ENCODE measurements at places on chromosomes 6 and 20.

GRCh38 chr6:7897461-7898192 lies 13.0 kb downstream of the TXNDC5 start:
- peaks cover 61% of the 10 kb centered on the region for H3K36me3 ChIP-seq
- H3K27me3 ChIP-seq, result no peaks in the 10 kb centered on the region
- no peak overlapping the region for H3K4me3 ChIP-seq
- no peak overlapping the region for H3K27ac ChIP-seq

DNA sequence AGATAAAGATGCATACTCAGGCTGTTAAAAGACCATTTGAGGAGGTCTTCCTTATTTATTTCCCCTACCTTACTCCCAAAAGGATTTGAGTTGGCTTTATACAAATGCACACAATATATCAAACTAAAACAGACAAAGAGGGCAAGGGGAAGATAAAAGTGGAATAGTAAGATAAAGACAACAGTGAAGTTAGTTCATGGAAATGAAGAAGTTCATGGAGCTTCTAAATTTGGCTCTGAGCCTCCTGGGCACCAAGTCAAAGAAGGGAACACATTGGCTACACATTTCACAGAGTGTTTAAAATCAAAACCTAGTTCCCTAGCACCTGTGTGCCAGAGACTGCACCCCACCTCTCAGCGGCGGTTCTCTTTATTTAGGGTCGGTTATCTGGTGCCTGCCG lies 25.8 kb upstream of the ARMC2 start:
- DNase-seq, result no peak
- H3K27me3 ChIP-seq, result peaks cover 2% of the 10 kb centered on the region
- no peak overlapping the region for H3K4me3 ChIP-seq
- peaks cover 2% of the 10 kb centered on the region for H3K36me3 ChIP-seq
- H3K4me1 ChIP-seq, result no peaks in the 10 kb centered on the region

- no peak for DNase-seq
- H3K4me3 ChIP-seq, result no peak overlapping the region
- H3K4me1 ChIP-seq, result no peaks in the 10 kb centered on the region
- peaks cover 12% of the 10 kb centered on the region for H3K27me3 ChIP-seq
- no peaks in the 10 kb centered on the region for H3K36me3 ChIP-seq
- no peak overlapping the region for H3K27ac ChIP-seq
These were observed 70.2 kb upstream of the ZFP64 start for GRCh38 chr20:52261792-52262191.

DNA sequence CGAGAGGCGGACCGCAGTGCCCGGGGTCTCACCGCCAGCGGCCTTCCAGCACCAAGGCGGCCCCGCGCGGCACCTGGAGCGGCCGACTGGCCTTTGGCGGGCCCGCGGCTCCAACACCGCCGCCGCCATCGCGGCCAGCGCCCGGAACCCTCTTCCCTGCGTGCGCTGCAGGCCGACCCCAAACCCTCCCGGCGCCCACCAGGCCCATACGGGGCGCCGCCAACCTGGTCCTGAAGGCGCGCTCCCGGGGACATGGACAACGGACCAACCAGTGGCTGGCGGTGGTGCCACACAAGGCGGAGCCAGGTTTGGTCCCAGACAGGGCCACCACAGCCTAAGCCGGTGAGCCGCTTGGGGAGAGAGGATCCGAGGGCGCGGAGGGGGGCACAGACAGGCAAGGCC lies 1514.8 kb upstream of the DEFB115 start:
- H3K4me3 ChIP-seq, result peak overlapping the region; percentile 67
- no peaks in the 10 kb centered on the region for H3K4me1 ChIP-seq
- H3K36me3 ChIP-seq, result peaks cover 4% of the 10 kb centered on the region
- H3K27ac ChIP-seq, result no peak overlapping the region

DNA sequence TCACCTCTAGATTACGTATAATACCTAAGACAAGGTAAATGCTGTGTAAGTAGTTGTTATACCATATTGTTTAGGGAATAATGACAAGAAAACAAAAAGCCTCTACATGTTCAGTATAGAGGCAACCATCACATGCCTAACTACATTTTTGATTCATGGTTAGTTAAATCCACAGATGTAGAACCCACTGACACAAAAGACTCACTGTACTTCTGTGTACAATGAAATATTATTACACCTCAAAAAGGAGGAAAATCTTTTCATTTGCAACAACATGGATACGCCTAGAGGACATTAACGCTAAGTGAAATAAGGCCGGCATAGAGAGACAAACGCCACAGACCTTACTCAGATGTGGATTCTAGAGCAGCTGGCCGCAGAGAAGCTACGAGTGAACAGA lies 50.5 kb downstream of the NINL start:
- H3K4me3 ChIP-seq, result no peak overlapping the region
- no peak overlapping the region for H3K27ac ChIP-seq
- H3K27me3 ChIP-seq, result no peaks in the 10 kb centered on the region
- no peaks in the 10 kb centered on the region for H3K36me3 ChIP-seq
- DNase-seq, result no peak

GRCh38 chr6:137692806-137693205 lies 174.3 kb upstream of the TNFAIP3 start:
- H3K4me1 ChIP-seq, result peaks cover 22% of the 10 kb centered on the region
- peaks cover 7% of the 10 kb centered on the region for H3K27me3 ChIP-seq
- H3K36me3 ChIP-seq, result no peaks in the 10 kb centered on the region
- H3K4me3 ChIP-seq, result no peak overlapping the region

DNA sequence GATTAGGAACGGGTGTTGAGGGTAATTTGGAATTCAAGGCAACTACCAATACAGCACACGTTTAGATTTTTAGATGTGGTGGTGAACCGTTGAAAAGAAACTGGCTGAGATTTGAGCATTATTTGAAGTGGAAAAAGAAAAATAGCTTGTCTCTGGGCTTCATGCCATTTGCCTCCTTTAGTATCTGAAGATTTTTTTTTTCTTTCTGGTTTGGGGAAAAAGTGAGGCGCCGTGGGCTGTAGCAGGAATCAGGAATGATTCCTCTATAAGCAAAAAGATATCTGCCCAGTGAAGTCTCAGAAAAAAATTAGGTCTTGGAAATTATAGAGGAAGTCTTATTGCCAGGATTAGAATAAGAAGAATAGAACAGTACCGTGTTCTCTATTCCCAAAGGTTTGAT lies 88.5 kb downstream of the RPS12 start:
- DNase-seq, result no peak
- H3K27ac ChIP-seq, result no peak overlapping the region
- peaks cover 4% of the 10 kb centered on the region for H3K27me3 ChIP-seq
- no peaks in the 10 kb centered on the region for H3K36me3 ChIP-seq
- H3K4me1 ChIP-seq, result no peaks in the 10 kb centered on the region

DNA sequence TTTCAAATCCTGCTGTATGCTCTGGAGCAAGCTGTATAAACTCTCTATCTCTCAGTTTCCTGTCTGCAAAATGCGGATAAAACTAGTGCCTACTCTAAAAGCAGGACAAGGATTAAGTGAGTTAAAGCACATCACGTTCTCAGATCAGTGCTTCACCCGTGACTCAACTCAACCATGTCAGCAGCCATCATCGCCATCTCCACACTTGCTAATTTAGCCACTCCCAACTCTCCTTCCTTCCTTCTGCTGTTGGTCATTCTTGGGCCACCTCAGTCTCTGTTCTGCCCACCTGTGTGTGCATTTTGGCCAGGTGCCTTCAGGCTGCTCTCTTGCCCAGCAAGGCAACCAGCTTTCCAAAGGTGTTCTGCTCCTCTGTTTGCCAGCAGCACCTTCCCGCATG lies 260.0 kb upstream of the CDYL start:
- no peak overlapping the region for H3K4me3 ChIP-seq
- H3K4me1 ChIP-seq, result no peaks in the 10 kb centered on the region
- H3K27ac ChIP-seq, result no peak overlapping the region
- H3K27me3 ChIP-seq, result peaks cover 7% of the 10 kb centered on the region

DNA sequence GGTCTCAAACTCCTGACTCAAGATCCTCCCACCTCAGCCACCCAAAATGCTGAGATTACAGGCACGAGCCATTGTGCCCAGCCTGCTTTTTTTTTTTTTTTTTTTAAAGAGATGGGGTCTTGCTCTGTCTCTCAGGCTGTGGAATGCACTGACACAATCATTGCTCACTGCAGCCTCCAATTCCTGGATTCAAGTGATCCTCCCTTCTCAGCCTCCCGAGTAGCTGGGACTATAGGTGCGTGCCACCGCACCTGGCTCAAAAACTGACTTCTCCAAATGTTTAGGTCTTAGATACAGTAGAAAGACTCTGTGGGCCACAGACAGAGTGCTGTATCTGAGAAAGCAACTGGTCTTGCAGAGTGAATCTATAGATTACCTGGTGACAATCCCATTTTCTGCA lies 31.1 kb upstream of the SLC4A11 start:
- H3K27ac ChIP-seq, result no peak overlapping the region
- H3K4me3 ChIP-seq, result no peak overlapping the region
- no peaks in the 10 kb centered on the region for H3K27me3 ChIP-seq
- no peak for DNase-seq
- no peaks in the 10 kb centered on the region for H3K4me1 ChIP-seq

- H3K4me1 ChIP-seq, result peaks cover 18% of the 10 kb centered on the region
- peak; percentile 19 for DNase-seq
- H3K36me3 ChIP-seq, result no peaks in the 10 kb centered on the region
- peak overlapping the region; percentile 67 for H3K4me3 ChIP-seq
These were observed 734 bp downstream of the TPBG start for GRCh38 chr6:82364087-82365015.

- no peak overlapping the region for H3K4me3 ChIP-seq
- DNase-seq, result no peak
- no peaks in the 10 kb centered on the region for H3K36me3 ChIP-seq
- H3K4me1 ChIP-seq, result no peaks in the 10 kb centered on the region
- H3K27ac ChIP-seq, result no peak overlapping the region
- no peaks in the 10 kb centered on the region for H3K27me3 ChIP-seq
These were observed 41.8 kb downstream of the KIF16B start for GRCh38 chr20:16531485-16531884.

DNA sequence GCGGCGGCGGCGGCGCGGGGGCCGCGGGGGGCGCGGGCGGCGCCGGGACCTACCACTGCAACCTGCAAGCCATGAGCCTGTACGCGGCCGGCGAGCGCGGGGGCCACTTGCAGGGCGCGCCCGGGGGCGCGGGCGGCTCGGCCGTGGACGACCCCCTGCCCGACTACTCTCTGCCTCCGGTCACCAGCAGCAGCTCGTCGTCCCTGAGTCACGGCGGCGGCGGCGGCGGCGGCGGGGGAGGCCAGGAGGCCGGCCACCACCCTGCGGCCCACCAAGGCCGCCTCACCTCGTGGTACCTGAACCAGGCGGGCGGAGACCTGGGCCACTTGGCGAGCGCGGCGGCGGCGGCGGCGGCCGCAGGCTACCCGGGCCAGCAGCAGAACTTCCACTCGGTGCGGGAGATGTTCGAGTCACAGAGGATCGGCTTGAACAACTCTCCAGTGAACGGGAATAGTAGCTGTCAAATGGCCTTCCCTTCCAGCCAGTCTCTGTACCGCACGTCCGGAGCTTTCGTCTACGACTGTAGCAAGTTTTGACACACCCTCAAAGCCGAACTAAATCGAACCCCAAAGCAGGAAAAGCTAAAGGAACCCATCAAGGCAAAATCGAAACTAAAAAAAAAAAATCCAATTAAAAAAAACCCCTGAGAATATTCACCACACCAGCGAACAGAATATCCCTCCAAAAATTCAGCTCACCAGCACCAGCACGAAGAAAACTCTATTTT lies 2.0 kb downstream of the FOXC1 start:
- H3K27ac ChIP-seq, result no peak overlapping the region
- DNase-seq, result peak; percentile 20
- peaks cover 57% of the 10 kb centered on the region for H3K27me3 ChIP-seq
- H3K4me1 ChIP-seq, result peaks cover 30% of the 10 kb centered on the region
- peak overlapping the region; percentile 58 for H3K4me3 ChIP-seq

- no peaks in the 10 kb centered on the region for H3K4me1 ChIP-seq
- H3K27me3 ChIP-seq, result peaks cover 6% of the 10 kb centered on the region
- DNase-seq, result no peak
- H3K27ac ChIP-seq, result no peak overlapping the region
- H3K36me3 ChIP-seq, result no peaks in the 10 kb centered on the region
- no peak overlapping the region for H3K4me3 ChIP-seq
These were observed 113.7 kb upstream of the BCLAF1 start for GRCh38 chr6:136403110-136403980.

GRCh38 chr20:4780245-4780644 lies 58.5 kb downstream of the PRND start:
- no peak overlapping the region for H3K4me3 ChIP-seq
- H3K27me3 ChIP-seq, result no peaks in the 10 kb centered on the region
- peaks cover 11% of the 10 kb centered on the region for H3K36me3 ChIP-seq
- DNase-seq, result no peak

DNA sequence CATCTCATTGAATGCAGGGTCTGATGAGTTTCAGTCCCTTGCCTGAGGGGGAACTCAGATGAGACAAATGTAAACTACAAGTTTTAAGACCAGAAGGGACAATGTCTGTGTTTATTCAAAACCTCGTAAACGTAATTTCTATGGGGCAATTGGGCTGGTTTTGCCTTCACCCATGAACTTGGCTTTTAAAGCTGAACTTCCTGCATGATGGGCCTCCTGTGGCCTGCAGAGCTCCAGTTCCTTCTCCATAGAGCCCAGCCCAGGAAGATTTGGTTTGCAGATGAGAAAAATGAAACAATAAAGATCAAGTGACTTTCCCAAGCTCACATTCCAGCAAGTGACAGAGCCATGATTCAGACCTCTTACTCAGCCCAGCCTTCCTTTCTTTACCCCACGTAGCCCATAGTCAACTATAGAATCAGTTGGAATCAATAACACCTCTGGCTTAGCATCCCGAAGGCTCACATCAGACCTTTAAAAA lies 612.3 kb downstream of the UTRN start:
- H3K4me1 ChIP-seq, result peaks cover 5% of the 10 kb centered on the region
- no peak overlapping the region for H3K27ac ChIP-seq
- no peaks in the 10 kb centered on the region for H3K36me3 ChIP-seq

- H3K4me1 ChIP-seq, result no peaks in the 10 kb centered on the region
- H3K4me3 ChIP-seq, result no peak overlapping the region
- H3K27ac ChIP-seq, result no peak overlapping the region
- no peaks in the 10 kb centered on the region for H3K36me3 ChIP-seq
- H3K27me3 ChIP-seq, result no peaks in the 10 kb centered on the region
These were observed 485.4 kb upstream of the MANEA start for GRCh38 chr6:95091823-95092436.

GRCh38 chr6:62296541-62296940 lies 10.5 kb upstream of the KHDRBS2 start:
- no peaks in the 10 kb centered on the region for H3K4me1 ChIP-seq
- no peaks in the 10 kb centered on the region for H3K27me3 ChIP-seq
- H3K27ac ChIP-seq, result no peak overlapping the region
- H3K4me3 ChIP-seq, result no peak overlapping the region
- H3K36me3 ChIP-seq, result no peaks in the 10 kb centered on the region

DNA sequence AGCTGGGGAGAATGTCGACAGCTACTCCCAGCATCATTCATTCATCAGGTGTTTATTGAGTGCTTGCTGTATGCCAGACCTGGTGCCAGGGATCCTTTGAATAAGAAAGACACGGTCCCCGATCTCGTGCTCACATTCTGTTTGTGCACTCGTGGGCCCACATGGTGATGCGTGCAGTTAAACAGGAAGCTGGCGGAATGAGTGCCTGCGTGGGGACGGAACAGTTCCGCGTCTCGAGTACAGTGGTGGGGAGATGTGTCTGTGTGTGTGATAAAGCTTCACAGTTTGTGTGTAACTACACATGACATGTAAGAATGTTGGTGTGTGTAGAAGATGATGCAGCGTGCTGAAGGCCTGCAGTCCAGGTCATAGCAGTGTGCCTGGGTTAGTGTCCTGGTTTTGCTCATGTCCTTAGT lies 6.5 kb downstream of the RBM38 start:
- H3K27me3 ChIP-seq, result no peaks in the 10 kb centered on the region
- peaks cover 86% of the 10 kb centered on the region for H3K4me1 ChIP-seq
- H3K4me3 ChIP-seq, result peak overlapping the region; percentile 84
- H3K36me3 ChIP-seq, result peaks cover 94% of the 10 kb centered on the region
- DNase-seq, result peak; percentile 63

- H3K27ac ChIP-seq, result no peak overlapping the region
- no peak for DNase-seq
- no peaks in the 10 kb centered on the region for H3K27me3 ChIP-seq
- no peaks in the 10 kb centered on the region for H3K4me1 ChIP-seq
- no peak overlapping the region for H3K4me3 ChIP-seq
- H3K36me3 ChIP-seq, result no peaks in the 10 kb centered on the region
These were observed 46.9 kb downstream of the TFAP2C start for GRCh38 chr20:56676001-56676400.
